ENCODE measurements at places on chromosomes 13 and 19.

DNA sequence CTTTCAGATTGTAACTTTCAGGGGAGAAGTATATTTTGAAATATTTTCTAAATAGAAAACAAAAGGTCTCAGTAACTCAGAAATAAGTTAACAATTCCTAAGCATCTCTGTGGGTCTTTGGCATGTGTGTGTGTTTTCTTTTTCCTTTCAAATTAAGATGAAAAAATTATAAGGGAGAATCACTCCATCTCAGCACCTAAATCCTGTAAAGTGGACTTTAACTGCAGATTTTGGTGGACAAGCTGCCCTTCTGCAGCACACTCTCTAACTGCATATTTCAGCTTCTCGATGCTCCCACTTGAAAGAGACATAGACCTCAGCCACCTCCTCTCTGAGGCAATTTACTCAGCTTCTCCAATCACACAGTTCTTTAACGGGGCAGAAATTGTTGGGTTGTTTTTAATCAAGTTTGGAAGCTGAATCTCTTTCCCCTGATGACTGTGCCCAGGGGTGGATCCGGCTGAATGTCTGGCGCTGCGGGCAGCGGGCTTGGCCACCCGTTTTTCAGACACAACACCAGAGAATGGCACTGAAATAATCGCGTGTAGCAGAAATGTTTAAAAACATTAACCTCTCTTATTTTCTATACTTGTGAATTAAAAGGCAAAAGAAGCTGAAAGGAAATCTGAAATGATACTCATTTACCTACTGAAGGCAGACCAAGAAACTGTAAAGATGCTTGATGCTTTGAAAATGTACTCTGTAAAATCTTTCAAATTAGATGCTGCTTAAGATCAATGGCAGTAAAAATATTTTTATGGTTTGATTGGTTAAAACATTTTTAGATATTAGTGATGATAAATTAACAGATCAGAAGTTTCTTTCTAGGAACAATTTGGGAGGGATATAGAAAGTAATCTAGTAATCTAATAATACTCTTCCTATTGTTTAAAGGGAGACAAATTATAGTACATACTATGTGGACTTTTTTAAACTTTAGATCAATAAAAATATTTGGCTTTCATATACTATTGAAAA, 12.4 kb downstream of the ZIC2 start:
- DNase-seq, result no peak

DNA sequence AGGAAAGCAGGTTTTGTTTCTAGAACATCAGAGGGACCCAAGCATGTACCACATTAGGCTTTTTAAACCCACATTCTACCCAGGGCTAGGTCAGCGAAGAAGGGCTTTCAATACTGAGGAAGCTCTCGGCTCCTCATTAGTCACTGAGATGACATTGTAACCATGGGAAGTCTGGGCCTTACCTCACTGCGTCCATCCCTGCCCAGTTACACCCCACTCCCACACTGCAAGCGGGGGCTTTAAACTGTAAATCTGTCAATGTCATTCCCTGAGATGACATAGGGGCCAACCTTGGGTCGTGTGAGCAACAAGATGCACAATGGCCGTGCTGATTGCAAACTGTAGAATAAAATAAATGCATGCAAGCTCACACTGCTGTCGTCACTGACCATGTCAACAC, 21.7 kb upstream of the TFDP1 start:
- DNase-seq, result no peak

DNA sequence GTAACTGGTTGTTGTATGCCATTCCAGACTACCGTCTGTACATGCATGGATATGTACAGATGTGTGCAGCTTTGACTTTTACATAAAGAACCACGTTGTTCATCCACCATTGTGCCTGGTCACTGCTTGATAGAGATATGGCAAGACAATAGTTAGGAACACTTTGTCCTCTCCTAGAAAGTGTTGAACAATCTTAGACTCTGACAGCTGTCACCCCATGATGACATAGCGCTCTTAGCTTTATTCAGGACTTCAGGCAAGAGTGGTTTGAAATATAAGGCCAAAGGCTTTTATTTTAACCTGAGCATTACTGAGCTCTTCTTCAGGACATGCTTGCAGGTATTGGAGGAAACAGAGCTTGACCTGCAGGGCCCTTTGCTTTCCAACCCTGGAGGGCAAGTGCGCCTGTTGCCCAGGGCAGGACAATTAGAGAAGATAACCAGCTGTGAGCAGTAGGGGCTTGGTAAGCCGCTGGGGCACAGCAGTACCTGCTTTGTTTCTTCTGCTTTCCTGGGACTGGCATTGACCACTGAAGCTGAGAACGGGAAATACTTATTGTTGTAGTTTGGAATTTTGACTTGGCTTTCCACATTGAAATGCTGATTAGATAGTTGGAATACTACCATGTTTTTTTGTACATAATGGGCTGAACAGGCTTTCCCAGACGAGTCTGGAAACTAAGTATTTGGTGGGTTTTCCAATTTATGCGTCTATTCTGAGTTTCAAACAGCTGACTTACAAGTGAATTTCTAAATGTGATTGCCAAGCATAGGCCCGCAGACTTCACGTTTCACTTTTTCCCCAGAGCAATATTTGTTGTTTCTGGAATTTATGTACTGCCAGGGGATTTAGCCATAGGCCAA, 51.1 kb downstream of the GARRE1 start:
- no peak for DNase-seq

- DNase-seq, result no peak
Observed at GRCh38 chr13:85564598-85564997, 234.6 kb downstream of the SLITRK6 start.

DNA sequence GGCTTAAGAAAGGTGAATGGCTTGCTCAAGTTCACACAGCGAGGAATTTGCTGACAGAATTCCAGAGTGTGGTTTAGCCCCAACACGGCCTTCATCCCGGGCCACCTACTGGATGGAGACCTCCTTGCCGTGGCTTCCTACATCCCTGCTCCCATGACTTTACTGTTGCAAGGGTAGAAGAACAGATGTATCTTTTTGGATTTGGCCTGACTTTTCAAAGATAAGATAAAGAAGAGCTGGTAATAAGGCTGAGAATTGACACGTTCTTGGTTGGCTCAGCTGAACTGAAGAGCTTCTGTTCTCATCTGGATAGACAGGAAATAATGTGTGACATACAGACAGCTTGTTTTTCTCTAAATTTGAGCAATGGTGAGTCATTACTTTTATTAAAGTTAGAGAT, 113.1 kb downstream of the KLF5 start:
- no peak for DNase-seq

DNA sequence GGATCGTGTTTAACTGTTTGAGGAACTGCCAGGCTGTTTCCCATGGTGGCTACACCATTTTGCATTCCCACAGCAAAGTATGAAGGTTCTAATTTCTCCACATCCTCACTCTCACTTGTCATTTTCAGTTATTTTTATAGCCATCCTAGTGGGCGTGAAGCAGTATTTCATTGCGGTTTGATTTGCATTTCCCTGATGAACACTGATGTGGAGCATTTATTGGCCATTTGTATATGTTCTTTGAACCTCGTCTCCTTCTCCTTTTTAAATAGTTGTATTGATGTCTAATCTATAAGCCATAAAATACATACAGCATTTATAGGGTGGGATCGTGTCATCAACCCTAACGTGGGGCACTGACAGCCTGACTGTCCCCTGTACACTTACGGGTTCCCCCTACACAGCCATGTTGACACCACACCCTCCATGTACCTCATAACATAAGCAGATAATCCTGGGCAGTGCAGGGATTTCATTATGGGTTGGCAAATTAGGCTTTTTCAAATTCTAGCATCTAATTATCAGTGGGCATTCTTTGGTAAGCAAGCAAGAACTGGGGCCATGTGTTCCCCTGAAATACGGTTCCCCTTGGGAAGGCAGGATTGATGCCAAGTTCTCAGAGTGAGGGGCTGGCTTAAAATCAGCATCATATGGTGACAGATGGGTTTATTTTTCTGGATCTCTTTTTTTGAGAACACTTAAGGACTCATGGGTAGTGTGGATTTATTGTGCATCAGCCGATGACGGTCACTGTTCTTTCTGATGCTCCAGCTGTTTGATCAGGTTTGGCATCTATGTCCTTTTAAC, 11.6 kb upstream of the ZBTB45 start:
- no peak for DNase-seq

- DNase-seq, result no peak
Observed at GRCh38 chr13:106049171-106049570, 486.3 kb downstream of the EFNB2 start.

DNA sequence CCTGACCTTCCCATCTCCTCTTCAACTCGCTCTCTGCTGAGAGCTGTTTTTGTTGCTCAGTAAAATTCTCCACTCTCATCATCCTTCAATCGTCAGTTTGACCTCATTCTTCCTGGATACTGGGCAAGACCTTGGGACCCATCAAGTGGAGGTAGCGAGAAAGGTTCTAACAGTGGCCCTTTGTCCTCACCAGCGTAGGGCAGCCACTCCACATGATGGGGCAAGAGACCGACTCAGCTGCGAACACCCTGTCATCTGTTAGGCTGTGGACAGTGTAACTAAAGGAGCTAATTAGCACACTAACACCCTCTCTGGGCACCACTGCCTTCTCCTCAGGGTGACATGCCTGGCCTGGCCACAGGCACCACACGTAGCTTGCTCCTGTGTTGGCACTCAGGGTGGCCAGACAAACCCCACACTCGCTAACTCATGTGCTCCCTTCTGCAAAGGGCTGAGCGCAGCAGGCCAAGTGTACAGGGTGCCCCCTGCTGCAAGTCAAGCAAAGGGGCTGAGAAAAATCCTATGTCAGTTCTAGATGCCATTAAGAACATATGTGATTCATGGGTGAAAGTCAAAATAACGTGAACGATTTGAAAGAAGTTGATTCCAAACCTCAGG, 1216.0 kb downstream of the SLITRK5 start:
- no peak for DNase-seq

DNA sequence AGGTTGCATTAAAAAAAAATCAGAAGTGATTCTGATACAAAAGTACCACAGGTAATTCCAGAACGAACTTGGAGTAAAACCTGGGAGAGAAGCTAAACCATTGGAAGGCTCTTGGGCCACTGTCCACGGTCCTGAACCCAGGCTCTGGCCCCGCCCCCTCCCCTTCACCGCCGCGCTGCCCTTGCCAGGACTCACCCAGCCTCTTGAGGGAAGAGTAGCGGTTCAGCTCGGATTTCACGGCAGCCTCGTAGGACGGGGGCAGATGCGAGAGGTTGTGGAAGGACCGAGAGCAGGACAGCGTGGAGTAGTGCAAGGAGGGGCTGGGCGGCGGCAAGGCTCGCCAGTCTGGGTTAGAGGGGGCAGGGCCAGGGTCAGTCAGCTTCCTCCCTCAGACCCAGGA, 5.7 kb downstream of the SHISA7 start:
- peak; percentile 48 for DNase-seq

GRCh38 chr13:34671137-34671536, 270.9 kb upstream of the NBEA start:
- DNase-seq, result no peak

GRCh38 chr13:49464085-49464484, 20.0 kb downstream of the SETDB2 start:
- DNase-seq, result peak; percentile 28

DNA sequence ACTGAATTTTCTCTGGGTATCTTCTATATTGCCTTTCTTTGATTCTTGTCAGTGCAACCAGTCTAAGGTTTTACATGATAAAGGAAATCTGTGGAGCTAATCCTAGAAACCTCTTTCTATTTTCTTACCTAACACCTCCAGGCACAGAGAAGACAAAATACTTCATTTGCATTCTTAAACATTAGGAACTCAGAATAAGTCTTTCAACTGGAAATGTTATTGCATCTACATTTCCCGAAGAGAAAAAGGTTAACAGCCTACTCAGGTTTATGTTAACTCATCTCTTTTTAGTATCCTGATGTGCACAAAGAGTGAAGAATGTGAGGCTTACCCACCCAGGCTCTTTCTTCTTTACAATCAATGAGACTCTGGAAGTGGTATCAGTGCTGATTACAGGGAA, 106.7 kb downstream of the PCCA start:
- no peak for DNase-seq

GRCh38 chr13:100300243-100300642, 211.3 kb downstream of the PCCA start:
- no peak for DNase-seq

DNA sequence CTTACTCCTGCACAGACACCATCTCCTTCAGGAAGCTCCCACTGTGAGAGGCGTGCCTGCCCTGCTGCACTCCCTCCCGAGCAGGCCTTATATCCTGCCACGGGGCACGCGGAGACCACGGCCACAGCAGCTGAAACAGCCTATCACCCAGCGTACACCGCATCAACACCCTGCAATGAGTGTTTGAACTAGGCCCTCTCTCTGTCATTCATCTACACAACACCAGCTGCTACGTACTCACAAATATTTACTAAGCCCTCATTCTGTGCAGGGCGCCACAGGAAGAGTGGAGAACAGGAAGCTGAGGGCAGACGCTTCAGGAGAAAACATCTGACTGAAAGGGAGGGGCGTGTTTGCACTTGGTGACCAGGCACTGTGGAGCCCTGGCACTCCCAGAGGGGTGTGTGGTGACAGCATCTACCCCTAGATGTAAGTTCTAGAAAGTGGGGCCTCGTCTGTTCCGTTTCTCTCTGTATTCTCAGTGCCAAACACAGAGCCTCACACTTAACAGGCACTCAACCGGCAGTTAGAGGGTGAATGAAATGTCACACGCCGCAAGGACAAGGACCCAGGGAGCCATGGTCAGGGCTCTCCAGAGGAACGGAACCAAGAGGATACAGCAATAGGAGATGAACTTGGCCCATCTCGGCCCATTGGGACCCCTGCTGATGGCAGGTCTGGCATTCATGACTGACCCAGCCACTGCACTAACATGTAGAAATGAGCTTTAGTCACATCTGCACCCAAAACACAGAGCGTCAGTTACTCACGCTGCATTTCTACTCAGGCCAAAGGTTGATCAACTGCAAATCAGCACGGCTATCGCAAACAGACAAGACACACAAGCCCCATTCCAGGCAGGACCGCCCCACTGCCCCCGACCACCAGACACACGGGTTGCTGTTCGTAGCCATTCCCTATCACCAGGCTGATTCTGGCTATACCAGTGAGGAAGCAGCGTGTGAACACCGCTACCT, 15.7 kb downstream of the RANBP3 start:
- DNase-seq, result peak; percentile 73

GRCh38 chr19:32824916-32825608, 44.5 kb downstream of the SLC7A9 start:
- DNase-seq, result no peak

GRCh38 chr19:5093297-5093928, 124.5 kb downstream of the KDM4B start:
- DNase-seq, result no peak

DNA sequence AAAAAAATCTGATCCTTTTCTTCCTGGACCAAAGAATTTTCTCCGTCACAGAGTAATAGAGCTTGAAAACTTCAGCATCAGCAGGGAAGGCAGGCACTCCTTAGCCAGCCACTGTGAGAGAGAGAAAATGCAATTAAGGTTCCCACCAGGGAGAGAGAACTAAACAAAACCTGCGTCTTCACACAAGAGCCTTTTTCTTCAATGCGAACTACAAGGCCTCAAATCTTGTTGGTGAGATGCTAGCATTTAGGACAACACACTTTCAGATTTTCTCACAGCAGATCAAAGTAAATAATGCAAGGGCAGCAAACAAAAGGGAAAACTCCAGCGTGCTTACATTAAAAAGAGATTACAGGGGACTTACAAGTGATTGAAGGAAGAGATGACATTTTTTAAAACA, 80.1 kb downstream of the DACH1 start:
- DNase-seq, result no peak
